ENCODE measurements at places on chromosomes 5 and 9.

- no peak for DNase-seq
Measured at GRCh38 chr9:80550181-80550580, 978.4 kb downstream of the TLE4 start.

DNA sequence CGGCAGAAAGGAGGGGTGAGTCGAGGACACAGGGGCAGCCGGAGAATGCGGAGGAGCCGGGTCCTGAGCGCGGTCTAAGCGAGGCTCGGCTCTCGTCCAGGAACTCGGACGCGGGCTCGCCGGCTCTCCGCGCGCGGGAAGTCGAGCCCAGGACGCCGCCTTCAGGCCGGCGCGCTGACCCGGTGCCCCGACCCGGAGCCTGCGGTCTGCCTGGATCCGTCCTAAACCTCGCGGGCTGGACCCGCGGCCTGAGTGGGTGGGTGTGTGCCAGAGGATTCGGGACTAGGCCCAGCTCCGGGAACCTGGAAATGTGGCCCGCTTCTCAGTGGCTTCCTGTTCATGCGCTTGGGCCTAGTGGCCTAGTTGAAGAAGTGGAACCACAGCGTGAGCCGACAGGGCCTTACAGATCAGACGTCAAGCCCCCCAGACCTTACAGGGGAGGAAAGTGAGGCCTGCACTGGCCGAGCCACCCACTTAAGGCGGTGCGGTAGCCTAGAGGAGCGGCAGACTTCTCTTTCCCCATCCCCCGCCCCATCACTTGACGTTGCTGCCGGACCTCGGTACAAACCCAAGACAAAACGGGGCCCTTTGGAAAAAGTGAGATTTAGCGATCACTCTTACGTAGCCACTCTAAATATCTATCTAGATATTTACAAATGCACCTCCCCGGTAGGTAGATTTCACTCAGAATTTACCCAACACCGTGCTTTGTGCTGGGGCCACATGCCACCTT, 1.2 kb downstream of the CDKN2B-AS1 start:
- DNase-seq: peak; percentile 55

DNA sequence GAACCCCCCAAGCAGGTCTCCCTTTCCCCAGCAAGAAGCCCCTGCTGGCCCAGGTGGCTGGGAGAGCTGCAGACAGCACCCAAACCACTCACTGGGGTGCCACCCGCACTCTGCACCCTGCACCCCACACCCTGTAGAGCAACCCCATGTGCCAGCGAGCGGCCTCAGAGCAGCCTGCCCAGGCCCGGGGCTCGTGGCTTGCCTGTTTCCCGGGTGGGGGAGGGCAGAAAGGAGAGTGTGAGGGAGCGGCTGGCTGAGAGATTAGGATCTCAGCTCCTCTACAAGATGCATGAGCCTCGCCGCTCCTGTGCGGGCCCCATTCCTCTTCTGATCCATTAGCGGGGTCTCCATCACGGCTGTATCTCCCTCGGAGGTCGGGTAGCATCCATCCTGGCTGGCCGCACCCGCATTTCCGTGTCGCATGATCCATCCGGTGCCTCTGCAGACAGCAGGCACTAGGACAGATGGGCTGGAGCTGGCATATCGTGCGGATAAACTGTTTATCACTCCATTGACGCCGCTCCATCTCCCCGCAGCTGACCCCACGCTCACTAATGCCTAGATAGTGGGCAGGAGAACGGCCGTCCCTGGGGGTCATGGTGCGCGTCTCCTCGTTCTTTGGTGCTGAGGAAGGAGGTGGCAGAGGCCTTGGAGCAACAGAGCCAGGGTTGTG, 54.4 kb downstream of the MRPL36 start:
- no peak for DNase-seq

DNA sequence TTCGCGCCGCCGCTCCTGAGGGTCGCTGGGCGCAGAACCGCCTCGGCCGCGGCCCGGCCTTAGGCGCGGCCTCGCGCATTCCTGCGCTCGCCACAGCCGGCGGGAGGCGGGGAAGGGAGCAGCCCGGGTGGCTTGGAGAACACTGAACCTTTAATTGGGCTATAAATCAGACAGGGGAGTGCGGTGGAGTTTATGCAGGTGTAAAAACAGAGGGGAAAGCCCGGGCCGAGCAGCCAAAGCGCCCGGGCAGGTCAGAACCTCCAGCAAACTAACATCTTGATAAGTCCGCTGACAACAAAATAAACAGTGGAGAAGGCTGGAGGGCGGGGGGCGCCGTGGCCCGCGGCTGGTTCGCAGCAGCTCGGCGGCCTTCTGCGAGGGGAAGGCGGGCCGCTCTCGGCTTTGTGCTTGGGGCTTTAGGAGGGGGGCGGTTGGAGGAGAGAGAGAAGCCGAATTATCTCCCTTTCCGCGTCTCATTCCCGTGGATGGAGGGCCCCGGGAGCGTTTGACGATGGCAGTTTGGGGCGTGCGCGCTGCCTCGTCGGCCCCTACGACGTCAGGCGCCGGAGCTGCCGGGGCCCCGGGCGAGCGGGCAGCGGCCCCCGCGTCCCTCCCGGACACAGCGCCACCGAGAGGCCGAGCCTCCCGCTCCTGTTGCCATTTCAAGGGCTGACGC, 11.3 kb downstream of the FOXD1 start:
- DNase-seq: peak; percentile 38

GRCh38 chr9:135507104-135508035, 6.9 kb downstream of the MRPS2 start:
- no peak for DNase-seq

GRCh38 chr5:175576096-175576495, 81.8 kb upstream of the HRH2 start:
- DNase-seq: no peak

DNA sequence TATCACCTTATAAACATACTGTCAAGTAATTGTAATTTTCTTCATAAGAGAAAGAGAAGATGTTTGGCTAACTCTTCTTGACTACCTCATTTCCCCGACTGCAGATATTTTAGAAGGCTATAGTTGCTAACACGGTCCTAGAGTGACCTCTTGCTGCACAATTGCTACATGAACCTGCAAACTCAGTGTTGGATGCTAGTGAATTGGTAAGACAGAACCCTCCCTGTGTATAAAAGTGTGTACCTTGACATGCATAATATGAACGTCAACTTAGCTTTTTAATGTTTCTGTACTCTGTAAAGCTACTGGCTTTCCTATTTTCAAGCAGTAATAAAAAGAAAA, 46.7 kb upstream of the CER1 start:
- peak; percentile 68 for DNase-seq

DNA sequence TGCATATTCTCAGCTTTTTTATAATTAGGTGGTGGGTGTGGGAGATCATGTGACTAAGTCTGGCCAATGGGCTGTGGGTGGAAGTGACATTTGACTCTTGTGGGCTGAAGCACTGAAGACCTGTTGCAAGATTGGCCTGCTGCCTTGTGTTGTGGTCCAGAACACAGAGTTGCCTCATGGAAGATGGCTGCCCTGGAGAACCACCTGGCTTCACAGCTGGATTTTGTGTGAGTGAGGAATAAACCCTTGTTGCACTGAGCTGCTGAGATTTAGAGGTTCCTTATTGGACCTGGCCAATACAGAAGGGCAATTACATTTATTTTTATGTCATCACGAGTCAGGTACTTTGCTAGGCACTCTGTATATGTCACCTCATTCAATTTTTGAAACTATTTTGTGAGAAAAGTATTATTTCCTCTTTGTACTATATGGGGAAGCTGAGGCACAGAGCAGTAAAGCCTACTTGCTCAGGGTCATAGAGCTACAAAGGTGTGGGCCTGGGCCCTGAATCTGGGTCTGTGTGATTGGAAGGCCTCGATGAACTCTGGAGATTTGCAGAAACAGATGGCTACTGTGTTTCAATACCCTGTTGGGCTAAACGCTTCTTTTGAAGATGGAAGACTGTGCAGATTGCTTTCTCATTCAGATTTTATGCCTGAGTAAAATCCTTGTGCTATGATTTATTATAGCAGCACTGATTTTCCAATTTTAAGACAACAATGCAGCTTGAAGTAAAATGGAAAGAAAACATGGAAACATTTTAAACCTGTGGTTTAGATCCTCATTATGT, 71.2 kb upstream of the TBC1D2 start:
- DNase-seq: no peak

DNA sequence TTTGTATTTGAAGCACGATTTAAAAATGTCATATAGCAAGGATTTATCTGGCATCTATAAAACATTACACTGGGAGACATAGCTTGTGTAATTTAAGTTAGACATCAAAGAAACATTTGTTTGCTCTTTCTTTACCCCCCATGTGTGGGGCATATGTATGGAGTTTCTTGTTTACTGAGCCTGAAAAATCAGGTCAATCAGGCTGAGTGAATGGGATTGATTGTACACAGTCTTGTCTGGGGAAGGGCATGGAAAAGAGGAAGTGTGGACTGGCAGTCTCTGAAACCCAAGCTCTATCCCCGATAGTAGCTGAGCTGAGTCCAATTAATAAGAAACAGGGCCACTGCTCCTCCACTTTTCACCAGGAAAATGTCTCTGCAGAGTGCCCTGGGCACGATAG, 49.4 kb downstream of the SLC46A2 start:
- DNase-seq: no peak

- DNase-seq: no peak
Measured at GRCh38 chr5:3598207-3598606, 2.6 kb downstream of the IRX1 start.

DNA sequence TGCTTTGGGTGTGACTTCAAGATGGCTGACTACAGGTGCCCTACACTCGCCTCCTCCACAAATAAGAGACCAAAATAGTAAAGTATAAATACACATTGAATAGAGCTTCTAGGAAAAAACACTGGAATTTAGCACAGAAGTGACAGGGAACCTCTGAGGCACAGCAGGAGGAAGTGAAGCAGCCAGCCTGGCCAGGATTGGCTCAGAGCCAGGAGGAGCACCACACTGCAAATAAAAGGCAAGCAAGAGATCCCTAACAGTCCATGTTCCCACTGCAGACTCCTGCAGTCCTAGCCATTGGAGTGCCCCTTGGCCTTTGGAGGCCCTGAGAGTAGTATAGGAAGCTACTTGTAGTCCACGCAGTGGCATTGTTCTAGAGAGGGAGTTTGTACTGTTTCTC, 186.7 kb upstream of the TLX3 start:
- DNase-seq: no peak

GRCh38 chr9:127162046-127162863, 39.8 kb upstream of the ANGPTL2 start:
- no peak for DNase-seq

DNA sequence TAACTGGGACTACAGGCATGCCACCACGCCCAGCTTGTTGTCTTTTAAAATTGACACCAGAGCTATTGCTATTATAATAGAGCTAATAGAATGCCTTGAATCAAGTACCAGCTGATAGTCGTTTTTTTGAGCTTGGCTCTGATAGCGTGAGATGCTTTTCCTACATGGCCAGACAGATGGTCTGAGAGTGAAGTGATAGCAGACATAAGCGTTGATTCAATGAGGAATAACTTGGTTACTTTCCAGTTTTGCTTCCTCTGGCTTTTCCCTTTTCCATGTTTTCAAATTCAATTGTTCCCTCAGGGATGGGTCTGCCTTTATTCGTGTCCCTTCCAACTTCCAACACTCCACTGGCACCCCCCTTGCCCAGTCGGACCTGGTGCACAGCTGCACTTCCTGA, 15.4 kb downstream of the AGXT2 start:
- no peak for DNase-seq

DNA sequence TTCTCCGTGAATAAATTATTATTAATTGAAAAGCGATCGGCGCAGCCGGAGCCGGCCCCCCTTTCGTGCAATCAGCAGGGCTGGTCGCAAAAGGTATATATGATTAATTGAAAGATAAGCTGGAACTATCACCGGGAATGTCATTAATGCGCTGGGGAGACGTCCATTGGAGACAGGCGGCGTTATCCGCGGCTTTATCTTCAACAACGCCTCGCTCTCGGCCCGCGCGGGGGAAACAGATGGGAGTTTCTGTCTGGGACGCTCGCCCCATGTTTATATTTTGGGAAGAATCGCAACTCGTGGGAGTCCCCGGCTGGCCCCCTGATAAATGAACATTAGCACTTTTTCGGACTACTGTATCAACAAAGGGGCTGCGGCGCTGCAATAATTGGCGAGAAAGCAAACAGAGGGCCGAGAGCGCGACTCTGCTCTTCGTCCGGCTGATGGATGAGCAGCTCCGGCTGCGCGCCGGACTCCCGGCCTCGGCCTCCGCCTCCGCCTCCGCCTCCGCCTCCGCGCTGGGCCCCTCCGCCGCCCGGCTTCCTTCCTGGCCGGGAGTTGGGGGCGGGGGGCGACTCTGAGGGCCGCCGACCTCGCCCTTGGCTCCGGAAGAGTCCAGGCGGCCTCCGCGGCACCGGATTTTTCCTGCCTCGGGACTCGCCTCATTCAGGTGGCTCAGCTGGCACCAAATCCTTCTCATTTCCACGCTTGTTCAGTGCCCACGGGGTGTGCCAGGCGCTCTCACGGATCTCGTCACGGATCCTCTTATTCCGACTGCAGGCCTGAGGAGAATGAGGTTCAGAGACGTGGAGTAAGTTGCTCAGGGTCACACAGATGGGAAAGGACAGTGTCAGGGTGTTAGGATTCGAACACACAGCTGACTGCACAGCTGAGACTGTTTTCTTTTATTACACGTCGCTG, 3.6 kb upstream of the NKX2-5 start:
- DNase-seq: no peak

DNA sequence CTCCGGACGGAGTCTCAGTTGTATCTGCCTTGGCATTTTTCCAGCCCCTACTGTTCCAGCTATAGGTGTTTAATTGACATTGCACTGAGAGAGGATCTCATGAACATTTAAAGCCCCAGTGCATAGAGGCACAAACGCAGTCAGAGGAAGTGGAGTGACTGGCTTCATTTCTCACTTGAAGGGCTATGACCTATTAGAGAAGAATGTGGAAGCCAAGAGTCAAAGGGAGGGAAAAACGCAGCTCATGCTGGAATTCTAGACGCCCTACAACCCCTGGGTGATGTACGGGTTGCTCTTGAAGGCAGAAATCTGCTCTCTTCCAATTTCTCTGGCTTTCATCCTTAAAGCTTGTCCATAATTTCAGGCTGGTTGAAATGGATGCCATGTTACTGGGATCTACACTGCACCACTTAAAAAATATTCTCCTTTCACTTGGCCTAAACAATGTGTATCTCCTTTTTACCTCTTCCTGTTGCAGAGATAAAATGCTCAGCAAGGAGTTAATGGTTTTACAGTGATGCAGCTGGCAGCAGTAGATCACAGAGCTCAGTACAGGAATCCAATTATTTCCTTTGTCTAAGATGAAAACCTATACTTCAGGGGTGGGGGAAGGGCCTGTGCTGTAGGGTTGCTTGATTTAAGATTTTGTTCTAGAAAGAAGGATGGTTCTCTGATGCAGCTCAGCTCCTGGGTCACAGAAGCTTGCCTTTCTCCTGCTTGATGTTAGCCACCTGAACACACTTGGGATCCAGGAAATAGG, 61.8 kb upstream of the MAMDC2 start:
- no peak for DNase-seq

Measured in NCI-H1092 (cell line).